ENCODE measurements at places on chromosomes 6 and 20.

DNA sequence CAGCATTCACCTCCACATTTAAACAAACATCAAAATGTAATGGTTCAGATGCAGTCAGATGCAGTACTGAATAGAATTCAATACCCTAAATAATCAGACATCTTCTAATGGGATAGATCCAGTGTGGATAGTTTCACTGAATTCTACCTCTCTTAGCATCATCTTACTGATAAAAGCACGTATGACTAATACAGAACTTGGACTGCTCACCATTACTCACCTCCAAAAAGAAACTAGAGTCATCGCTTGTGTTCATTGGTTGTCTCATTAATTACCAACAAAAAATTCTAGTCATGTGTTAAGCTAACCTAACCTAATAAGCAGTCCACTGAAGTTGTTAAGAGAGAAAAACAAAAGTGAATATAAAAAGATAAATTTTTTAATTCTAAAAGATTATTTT lies 165.9 kb upstream of the IRAK1BP1 start:
- DNase-seq = no peak

DNA sequence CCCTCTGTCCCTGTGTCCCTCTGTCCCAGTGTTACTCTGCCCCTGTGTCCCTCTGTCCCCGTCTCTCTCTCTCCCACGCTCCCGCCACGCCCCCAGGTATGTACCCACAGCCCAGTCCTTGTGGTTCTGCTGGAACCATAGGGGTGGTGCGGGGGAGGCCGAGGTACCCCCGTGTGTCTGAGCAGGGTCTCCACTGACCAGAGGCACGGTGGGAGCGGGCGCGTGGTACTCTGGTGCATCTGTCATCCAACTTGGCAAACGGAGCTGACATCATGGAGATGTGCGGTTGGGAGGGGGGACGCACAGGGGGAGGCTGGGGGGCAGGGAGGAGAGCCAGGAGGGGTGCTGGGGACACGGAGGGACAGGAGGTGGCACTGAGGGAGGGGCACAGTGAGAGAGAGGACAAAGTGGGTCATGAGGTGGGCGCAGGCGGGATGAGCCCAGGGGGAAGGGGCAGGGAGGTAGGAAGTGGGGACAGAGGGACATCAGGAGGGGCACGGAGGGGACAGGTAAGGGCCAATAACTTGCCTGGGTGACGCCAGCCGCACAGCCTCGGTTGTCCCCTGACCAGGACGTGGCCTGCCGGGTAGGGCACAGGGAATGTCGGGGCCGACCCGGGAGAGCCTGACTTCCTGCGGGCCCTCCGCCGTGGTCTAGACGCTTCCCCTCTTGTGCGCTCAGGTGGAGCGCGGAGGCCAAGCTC lies 163.6 kb upstream of the PDE10A start:
- DNase-seq = no peak

DNA sequence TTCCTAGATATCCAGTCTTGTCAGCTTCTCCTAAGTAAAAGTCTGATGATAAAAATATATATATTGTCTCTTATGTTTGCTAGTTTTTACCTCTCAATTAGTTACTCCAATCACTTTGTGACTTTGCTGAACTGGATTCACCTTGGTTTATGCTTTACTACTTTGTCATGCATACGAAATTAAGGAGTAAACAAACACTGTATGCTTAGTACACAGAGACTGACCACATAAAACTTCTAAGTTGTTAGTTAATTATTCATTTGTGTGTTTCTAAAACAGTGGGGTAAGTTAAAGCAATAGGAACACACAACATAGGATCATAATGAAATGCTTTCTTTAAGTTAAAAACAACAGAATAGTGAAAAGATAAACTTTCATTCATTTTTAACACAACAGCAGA lies 877.3 kb upstream of the MAP3K7 start:
- no peak for DNase-seq

- no peak for DNase-seq
Measured at GRCh38 chr6:11593096-11593495, 55.5 kb downstream of the TMEM170B start.

- no peak for DNase-seq
Measured at GRCh38 chr20:6732001-6732447, 35.5 kb upstream of the BMP2 start.

- no peak for DNase-seq
Measured at GRCh38 chr6:7166410-7167293, 58.9 kb downstream of the RREB1 start.

GRCh38 chr20:50266293-50267040 lies 75.8 kb downstream of the CEBPB start:
- no peak for DNase-seq

- no peak for DNase-seq
Measured at GRCh38 chr6:37576336-37576737, 76.6 kb upstream of the CCDC167 start.

DNA sequence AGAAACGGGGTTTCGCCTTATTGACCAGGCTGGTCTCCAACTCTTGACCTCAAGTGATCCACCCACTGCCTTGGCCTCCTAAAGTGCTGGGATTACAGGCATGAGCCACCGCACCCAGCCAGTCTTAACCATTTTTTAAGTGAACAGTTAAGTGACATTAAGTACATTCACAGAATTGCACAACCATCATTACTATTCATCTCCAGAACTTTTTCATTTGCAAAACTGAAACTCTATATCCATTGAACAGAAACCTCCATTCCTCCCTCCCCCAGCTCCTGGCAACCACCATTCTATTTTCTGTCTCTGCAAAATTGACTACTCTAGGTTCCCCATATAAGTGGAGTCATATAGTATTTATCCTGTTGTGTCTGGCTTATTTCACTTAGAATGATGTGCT lies 59.7 kb downstream of the PLCB4 start:
- DNase-seq = no peak

DNA sequence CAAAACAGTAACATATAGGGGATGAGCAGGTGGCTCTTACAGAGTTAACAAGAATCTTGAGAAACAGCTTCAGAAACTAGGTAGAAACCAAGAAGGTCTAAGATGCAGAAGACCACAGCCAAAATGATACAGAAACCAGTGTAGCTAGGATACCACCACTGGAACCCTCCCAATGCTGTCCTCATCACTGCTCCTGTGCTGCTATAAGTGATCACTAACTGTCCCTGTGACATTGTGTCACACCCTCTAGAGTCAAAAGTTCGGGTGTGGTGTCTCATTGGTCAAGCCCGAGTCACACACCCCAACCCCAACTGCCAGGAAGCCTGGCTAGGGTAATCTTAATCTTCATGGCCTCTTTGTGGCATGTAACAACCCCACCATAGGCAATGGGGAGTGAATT lies 153.1 kb downstream of the RCAN2 start:
- DNase-seq = no peak

- DNase-seq = no peak
Measured at GRCh38 chr6:961407-961960, 268.5 kb upstream of the EXOC2 start.

- no peak for DNase-seq
Measured at GRCh38 chr20:63428906-63429575, 43.4 kb downstream of the KCNQ2 start.

GRCh38 chr6:55137929-55138693 lies 36.2 kb upstream of the HCRTR2 start:
- DNase-seq = no peak

DNA sequence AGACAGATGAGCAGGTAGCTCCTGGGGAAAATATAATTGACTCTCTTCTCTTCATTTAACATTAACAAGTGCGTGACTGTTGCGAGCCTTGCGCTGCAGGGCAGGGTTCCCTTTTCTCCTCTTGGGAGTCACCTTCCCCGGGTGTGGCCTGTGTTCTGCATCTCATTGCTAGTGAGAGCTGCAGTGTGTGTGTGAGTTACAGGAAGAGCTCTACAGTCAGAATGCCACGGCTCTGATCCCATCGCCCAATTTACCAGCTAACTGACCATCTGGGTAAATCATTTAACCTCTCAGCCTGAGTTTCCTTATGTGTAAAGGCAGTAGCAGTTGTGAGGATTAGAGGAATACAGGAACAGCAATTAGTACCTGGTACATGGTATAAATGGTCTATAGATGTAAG lies 106.8 kb upstream of the NUP153 start:
- DNase-seq = no peak

DNA sequence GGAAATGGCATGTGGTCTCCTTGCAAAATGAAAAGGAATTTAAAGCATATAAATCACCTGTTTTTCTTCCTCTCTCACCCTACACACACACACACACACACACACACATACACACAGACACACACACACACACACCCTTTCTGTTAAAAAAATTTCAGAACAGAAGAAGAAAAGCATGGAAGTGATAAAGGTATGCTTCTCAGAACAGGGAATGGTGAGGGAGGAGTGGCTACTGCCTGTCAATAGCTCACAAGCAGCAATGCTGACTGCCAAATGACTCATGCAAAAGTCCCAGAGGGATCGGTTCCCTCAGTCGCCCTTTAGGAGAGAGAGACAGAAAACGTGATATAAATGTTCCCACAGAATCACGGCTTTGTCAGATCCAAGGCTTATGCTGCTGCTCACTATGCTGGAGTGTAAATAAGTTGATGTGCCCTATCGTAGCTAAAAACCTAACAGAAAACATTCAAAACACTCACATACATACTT lies 102.6 kb downstream of the IBTK start:
- no peak for DNase-seq

DNA sequence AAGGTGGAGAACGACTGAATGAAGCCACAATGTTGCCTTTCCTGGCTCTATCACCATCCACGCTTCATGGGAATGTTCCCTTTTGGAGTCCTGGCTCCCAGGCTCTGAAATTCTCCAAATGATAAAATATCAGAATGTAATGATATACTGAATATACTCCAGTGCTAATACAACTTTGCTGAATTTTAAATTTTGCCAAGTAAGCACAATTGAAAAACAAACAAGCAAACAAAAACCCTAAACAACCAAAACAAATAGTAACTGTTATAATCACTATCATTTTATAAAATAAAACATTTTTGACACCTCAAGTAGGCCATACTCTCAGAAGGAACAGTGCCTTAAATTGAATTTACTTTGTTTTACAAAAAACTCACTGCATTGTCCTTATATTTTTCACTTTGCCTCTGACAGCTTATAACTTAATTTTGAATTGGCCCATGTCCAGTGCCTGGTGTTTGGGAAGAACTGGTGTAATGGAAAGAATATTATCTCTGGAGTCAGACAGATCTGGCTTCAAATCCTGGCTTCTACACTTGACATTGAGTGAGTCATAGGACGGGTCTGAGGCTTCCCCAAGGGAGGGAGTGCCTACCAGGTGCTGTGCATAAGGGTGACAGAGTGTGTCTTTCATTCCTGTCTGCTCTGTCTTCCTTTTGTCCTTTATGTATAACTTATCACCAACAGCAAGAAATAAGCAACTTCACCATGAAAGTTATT lies 698.3 kb downstream of the EPM2A start:
- DNase-seq = no peak

DNA sequence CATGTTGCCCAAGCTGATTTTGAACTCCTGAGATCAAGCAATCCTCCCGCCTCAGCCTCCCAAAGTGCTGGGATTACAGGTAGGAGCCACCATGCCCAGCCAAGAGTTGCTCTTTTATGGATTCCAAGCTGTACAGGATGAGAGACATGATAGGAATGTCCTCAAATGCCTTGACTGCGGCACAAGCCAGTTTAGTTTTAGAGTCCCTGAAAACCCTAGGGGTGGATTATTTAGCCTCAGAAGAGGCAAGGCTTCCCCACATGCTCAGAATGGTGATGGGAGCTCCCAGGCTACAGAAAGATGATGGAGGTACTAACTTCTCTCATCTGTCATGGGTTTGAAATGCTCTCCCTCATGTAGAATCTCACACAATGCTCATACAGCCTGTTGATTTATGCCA lies 280.5 kb upstream of the PRND start:
- no peak for DNase-seq

DNA sequence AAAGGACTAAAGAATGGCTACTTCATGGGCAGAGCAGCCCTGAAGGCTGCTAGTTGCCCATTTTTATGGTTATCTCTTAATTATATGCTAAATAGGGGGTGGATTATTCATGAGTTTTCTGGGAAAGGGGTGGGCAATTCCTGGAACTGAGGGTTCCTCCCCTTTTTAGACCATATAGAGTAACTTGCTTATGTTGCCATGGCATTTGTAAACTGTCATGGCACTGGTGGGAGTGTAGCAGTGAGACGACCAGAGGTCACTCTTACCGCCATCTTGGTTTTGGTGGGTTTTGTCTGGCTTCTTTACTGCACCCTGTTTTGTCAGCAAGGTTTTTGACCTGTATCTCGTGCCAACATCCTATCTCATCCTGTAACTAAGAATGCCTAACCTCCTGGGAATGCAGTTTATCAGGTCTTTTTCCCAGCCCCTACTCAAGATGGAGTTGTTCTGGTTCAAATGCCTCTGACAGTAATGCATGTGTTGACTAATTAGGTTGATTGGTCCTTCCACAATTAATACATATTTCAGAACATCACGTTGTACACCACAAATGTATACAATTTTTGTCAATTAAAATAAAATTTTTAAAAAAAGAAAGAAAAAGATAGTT lies 139.5 kb downstream of the PDE7B start:
- DNase-seq = no peak

- DNase-seq = no peak
Measured at GRCh38 chr20:16664020-16664419, 65.8 kb upstream of the SNRPB2 start.

DNA sequence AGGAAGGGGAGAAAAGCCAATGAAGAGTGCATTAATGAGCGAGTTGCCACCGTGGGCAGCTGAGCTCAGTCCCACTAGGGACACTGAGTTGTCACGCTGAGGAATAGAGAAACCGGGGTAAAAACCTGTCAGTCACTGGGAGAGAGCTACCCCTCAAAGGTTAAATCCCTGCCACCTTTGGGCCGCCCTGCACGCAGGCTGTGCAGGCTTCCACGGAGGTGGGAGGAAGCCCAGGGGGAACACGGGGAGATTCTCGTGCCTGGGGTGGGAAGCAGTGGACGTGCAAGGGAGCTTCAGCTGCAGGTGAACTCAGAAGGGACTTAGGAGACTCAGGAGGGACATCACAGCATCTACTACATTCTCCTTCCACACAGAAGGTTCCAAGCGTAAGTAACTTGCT lies 50.5 kb downstream of the BFSP1 start:
- DNase-seq = no peak

DNA sequence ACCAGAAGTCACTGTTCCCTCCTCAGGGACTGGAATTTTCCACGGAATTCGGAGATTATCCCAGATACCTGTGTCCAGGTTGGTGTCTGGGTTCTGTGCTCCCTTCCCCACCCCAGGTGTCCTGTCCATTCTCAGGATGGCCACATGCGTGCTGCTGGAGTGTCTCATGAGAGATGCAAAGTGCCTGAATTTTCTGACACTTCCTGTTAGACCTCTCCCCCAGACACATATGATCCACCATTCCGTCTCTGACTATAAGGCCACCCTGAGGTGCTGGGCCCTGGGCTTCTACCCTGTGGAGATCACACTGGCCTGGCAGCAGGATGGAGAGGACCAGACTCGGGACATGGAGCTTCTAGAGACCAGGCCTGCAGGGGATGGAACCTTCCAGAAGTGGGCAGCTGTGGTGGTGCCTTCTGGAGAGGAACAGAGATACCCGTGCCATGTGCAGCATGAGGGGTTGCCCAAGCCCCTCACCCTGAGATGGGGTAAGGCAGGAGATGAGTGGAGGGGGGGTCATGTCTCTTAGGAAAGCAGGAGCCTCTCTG lies 14.4 kb upstream of the HLA-A start:
- no peak for DNase-seq
